ENCODE measurements at places on chromosomes 2 and 18.

GRCh38 chr2:45567974-45568789 lies 42.9 kb downstream of the SRBD1 start:
- DNase-seq = peak; percentile 86

GRCh38 chr2:48527226-48527885 lies 2.6 kb upstream of the STON1 start:
- DNase-seq = no peak

GRCh38 chr18:55559739-55560138 lies 28.3 kb downstream of the TCF4 start:
- no peak for DNase-seq

- no peak for DNase-seq
These were observed 123.5 kb upstream of the CAPN13 start for GRCh38 chr2:30930716-30931115.

GRCh38 chr2:240214790-240215675 lies 74.6 kb upstream of the OTOS start:
- no peak for DNase-seq

GRCh38 chr2:120132190-120132589 lies 91.0 kb downstream of the TMEM185B start:
- DNase-seq = no peak

- no peak for DNase-seq
These were observed 33.7 kb upstream of the MBOAT2 start for GRCh38 chr2:9037166-9037565.

GRCh38 chr2:168650781-168651180 lies 151.7 kb upstream of the NOSTRIN start:
- no peak for DNase-seq

GRCh38 chr2:1070601-1071000 lies 120.0 kb downstream of the SNTG2 start:
- DNase-seq = no peak

DNA sequence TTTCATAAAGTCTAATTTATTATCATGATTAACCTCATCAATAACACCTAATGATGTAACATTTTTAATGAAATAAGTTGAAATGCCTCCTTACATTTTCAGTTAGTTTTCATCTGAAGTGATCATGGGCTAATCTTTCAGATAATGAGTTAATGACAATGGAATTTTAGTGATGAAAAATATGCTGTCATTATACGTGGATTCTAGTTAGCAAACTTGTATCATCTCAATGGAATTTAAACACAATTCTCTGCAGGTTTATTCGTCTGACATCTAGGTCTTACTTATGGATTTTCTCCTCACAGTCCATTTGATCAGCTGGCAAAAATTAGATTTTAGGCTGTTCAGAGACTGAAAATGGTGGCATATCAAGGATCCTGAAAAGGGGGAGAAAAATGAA lies 885.0 kb downstream of the SLC4A3 start:
- DNase-seq = no peak

DNA sequence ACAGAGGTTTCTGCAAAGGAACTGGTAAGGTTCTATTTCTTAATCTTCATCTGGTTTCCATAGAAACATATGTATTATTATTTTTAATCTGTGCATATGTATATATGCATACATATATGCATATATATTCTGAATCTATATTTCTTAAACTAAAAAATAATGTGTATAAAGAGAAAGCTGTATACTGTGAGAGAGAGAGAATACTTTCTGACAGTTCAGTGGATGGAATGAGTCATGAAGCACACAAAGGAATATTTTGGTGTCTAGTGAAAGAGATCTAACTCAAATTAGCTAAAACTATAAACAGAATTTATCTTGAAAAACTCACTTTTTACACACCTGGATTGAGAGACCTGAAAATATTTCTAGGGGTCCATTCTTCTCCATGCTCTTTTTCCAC lies 1929.3 kb upstream of the LRRTM1 start:
- no peak for DNase-seq

Measured in CD4-positive, alpha-beta T cell treated with Interleukin-4 for 1 hour (primary cell).